Right cardiac atrium (tissue), 5 donors: ENCODE measurements at places on chromosomes 4 and X. TPM values are rescaled to one million over a fixed set of nuclear protein-coding genes. Genes with fewer than 3 reads are reported as not detected.
A peak's percentile ranks its signal among the peaks of the same experiment; 100 is the strongest.

GRCh38 chr4:117434424-117434823 is 349.0 kb upstream of the TRAM1L1 start:
- DNase-seq = no peak

ADH7 gene
- total RNA-seq = not detected

NPY2R gene
- total RNA-seq = not detected

CNKSR2 gene
- total RNA-seq = 0.79 TPM

- no peak for DNase-seq
Observed at GRCh38 chr4:151117371-151117962, 18.0 kb downstream of the RPS3A start.

DNA sequence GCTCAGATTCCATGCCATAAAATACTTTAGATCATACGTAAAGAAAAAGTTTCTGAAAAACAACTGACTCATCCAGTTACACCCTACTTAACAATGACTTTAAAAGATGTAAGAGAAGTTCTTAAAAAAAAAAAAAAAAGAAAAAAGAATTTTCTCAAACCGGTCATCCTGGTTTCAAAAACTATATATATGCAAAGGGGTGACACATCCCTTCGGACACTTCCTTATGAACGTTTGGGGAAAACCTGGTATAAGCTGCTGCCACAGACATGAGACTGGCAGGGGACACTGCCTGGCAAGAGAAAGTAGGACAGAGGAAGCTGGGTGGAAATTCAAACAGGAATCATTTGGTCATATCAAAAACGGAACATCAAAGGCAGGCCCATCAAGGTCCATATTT is 81.2 kb upstream of the PRSS48 start:
- no peak for DNase-seq

GRCh38 chr4:158783785-158784184 is 15.0 kb downstream of the FNIP2 start:
- DNase-seq = no peak

DNA sequence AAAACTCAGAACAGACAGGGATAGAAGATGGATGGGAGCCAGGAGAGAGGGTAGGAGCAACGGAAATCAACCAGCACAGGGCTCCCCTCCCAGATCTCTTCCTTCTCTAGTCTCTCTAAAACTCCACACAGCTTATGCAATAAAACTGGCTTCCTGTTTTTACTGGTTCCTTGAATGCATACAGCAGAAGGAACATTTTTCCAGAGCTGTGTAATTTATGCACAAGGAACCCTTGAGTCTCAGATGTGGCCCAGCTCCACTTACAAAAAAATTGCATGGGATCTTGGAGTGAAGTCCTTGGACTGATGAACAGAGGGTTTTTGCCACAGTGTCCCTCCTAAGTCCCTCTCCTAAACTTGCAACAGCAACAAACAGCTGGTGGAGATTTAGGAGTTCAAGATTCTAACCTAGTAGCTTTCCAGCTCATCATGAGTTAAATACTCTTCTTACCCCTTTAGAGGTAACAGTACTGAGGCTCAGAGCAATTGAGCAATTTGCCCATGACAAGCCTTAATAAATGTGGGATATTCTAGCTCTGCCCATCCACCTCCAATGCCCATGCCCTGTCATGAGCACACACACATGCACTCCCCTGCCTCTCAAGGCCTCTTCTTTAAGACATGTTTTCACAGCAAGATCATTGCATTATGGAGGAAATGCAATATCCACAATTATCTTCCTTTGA is 18.4 kb upstream of the CC2D2A start:
- DNase-seq = no peak

PNMA6A gene
- 2.6 TPM for total RNA-seq

DNA sequence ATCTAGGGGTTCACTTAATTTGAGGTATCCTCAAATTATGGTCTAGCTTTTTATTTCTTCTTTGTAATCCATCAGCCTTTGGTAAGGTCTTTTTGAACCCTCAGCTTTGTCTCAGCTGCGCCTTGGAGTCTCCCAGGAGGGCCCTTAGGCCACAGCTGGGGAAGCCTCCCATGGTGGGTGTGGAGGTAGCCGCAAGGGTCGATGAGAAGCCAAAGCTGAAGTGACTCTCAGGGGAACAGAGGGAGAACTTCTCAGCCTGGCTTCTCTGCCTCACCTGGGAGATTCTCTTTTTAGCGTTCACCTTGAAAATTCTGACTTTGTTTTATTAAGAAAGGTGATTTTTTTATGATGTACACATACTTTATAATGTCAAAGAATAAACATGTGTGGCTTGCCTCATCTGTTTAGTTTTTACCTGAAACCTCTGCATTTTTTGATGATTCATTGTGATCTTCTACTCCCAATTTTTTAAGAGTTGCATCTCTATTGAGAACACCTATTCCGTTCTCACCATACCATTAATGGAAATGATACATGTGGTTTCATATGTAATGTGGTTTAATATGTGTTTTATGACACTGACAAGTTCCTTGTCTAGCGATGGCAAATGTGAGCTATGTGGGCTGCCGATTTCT is 25.6 kb upstream of the SLC25A4 start:
- no peak for DNase-seq

ARAF gene
- 67.5 TPM for total RNA-seq

- DNase-seq = peak; percentile 61
Observed at GRCh38 chrX:153598541-153599191, at the start of gene CCNQ. CCNQ (minus strand) TSS chrX:153599139; CDS start chrX:153599073, 66 bp downstream.

- DNase-seq = no peak
Observed at GRCh38 chr4:134546279-134546678, 344.7 kb upstream of the PABPC4L start.

- DNase-seq = no peak
Observed at GRCh38 chrX:147978931-147979330, 2.2 kb upstream of the FMR1NB start.

DNA sequence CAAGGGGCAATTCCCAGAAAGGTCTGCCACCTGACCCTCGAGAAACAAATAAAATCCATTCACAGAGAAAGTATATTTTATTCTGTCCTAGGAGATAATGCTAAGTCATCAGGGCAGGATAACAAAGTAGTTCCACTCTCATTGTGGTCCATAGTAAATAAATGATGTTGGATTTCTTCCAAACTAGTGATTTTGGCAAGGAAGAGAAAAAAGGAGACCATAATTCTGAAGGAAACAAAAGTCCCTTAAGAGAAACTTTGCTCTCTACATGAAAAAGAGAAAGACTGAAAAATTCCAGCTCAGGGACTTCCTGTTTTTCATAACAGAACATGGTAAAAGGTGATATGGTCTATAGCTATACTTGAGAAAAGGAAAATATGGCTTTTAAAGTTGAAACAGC is 71.5 kb upstream of the DDX60 start:
- DNase-seq = no peak

DAPP1 gene
- total RNA-seq = 0.56 TPM

GRCh38 chr4:85221606-85222005 is 253.3 kb upstream of the ARHGAP24 start:
- DNase-seq = no peak

DNA sequence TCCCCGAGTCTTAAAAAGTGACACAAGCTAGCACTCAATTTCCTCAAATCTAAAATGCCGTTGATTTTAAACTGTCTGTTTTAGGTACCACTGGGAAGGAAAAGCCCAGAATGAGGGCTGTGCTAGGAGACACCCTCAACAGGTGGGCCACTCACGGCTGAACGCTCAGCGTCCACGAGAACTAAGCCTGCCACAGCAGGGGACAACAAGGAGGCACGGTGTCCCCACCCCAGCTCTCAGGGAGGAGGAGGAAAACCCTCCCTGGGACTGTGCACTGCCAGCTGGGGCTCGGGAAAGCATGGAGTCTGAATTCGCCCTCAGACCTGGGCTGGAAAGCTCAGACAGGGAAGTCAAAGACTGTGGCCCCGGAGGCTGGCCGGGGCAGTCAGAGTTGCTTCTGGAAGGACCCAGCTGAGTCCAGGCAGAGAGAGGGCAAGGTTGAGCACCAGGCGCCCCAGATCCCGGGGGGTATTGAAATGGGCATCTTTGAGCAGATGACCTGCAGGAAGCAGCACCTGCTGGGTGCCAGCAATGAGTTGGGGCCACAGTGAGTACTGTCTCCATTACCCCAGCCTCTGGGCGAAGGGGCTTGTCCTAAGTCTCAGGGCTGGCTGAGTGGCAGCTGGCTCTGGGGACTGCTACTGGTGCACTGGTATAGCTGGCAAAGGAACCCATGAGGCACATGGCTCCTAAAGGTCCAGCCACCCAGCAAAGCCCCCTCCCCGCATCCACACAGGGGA is 769 bp upstream of the CPZ start:
- peak; percentile 21 for DNase-seq

XAGE3 gene
- not detected for total RNA-seq

MEPE gene
- total RNA-seq = not detected

LIN54 gene
- total RNA-seq = 7.7 TPM

SPANXD gene
- total RNA-seq = not detected

DNA sequence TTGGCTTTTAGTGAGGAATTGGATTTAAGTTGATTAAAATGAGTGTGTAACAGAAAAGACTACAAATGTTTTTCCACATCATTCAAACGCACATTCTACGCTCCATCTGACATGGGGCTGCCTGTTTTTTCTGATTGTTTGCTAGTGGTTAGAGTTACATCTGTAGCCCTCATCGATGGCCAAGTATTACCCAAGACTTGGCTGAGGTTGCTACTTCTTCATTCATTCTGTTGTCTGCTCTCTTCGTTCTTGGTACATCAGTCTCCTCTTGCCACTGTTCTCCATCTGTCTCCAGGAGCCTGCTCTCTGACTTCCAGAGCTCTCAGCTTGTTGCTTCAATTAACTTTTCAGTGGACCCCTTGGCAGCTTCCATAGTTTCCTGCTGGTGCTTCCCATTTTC is 1844.6 kb upstream of the TENM3 start:
- DNase-seq = no peak

DNA sequence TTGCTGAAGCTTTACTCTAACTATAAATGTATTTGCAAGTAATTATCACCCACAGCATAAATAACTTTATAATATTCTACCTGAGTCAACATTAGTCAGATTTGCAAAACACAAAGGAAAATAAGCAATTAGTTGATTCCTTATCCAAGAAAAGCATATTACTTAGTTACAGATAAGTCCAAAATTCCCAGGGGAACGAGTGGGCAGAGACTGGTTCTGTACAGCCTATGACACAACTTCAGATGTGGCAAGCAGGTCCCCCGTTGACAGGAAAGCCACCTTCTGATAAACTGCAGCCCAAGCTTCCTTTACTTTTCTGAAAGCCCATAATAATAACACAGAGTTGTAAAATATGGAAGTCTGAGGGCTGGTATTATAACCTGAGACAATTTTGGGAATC is 62.4 kb upstream of the NDP start:
- DNase-seq = no peak

SULT1B1 gene
- 0.97 TPM for total RNA-seq

DNA sequence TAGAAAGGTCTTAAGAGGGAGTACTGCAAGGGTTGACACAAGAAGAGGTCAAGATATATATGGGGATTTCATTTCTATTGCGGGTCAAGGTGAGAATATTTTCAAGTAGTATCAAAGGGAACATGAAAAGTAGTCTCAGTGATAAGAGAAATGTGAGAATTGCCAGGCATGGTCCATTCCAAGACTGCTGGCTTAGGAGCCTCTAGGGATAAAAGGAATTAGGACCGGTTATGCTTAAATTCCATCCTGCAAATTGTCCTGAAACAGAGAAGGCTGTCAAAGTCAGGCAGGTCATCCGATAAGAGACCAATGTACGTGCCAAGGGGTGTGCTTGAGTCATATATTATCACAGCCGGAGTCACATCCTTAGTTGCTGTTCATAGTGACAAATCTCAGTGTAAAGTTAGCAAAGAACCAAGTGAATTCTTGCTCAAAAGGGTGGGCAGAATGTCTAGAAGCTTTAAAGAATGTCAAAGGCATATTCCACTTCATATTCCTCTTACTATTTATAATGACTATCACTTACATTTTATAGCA is 133.6 kb downstream of the CBLL2 start:
- DNase-seq = no peak

GSX2 gene
- not detected for total RNA-seq

GRCh38 chr4:141713771-141714445 is 77.5 kb downstream of the IL15 start:
- DNase-seq = no peak

- DNase-seq = no peak
Observed at GRCh38 chr4:61783050-61783449, 582.9 kb downstream of the ADGRL3 start.

CENPE gene
- 0.59 TPM for total RNA-seq
